ENCODE measurements at places on chromosomes 3 and 15.

GRCh38 chr3:12044860-12045259 is 40.7 kb downstream of the SYN2 start:
- no peak for DNase-seq

DNA sequence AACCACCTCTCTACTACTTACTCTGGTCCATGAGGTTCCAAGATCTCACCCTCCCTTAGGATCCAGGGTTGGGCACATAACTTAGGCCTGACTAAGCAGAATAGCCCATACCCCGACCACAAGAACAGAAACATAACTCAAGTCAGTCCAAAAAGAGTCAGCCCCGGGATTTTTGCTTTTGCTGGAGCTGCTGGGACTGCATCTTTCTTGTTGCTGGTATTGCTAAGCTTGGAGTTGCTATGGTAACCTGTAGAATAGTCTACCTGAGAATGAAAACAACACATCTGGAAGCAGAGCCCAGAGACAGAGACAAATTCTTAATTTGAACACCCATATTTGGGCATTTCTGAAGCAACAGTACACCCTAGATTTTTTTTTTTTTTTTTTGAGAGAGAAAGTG is 6.5 kb downstream of the RUBCN start:
- DNase-seq, result no peak

DNA sequence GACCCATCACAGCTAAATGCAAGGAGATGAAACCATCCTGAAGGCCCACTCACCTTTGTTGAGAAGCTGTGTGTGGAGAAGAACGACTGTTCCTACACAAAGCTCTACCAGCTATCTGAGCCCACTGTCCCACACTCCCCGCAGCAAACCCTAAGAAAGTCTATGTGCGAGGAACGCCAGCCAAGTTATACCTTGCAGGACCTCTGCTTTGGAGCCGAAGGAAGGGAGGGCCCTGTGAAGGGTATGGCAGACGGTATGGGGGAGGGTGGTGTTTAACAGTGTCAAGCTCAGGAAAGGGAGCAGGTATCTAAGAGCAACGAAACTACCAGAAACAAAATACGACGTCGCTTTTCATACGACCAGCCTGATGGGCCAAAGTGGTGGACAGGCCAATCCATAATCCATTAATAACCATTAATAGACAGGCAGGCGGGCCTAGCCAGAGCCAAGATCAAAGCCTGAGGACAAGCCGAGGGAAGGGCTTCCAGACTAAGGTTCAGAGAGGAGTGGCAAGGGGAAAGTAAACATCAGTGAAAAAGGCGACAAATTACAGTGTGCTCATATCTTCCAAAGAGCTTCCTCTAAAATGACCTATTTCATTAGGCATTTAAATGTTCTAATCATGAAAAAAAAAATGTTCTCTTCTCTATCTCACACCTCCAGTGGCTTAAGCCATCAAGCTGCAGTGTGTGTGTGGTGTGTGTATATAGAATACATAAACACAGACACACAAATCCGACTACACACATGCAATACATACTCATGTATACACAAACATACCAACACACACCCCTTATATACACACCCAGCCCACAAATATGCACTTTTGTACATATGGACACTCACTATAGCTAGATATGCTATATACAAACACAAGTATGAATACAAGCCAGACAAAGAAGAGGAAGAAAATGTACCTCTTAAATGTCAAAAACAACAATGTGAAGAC is 43.9 kb downstream of the PTPN23 start:
- DNase-seq, result no peak

DNA sequence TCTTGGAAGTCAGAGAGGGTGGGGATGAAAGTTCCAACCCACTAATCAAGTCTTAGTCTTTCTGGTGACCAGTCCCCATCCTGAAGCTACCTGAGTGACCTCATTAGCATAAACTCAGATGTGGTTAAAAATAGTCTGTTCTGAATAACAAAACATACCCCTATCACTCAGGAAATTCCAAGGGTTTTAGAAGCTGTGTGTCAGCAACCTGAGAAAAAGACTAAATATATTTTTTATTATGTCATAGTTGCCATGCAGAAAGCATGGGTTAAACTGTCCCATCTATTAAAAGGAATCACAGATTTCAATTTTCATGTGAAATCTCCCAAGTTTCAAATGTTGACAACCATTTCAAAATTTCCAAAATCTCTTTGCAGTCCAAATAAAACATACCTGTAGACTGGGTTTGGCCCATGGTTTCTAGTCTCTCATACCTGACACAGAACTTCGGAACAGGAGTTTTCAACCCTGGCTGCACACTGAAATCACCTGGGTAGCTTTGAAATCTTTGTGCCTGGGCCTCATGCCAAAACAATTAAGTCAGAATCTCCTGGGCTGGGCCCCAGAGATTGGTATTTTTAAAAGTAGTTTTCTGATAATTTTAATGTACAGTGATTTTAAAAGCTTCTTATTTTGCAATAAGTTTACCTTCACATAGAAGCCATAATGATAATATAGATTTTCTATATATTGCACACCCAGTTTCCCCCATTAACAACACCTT is 476.3 kb downstream of the RBMS3 start:
- DNase-seq, result no peak

- no peak for DNase-seq
Measured at GRCh38 chr3:99760031-99760430, 57.6 kb upstream of the CMSS1 start.

- no peak for DNase-seq
Measured at GRCh38 chr3:115111632-115112031, 35.5 kb downstream of the ZBTB20 start.

DNA sequence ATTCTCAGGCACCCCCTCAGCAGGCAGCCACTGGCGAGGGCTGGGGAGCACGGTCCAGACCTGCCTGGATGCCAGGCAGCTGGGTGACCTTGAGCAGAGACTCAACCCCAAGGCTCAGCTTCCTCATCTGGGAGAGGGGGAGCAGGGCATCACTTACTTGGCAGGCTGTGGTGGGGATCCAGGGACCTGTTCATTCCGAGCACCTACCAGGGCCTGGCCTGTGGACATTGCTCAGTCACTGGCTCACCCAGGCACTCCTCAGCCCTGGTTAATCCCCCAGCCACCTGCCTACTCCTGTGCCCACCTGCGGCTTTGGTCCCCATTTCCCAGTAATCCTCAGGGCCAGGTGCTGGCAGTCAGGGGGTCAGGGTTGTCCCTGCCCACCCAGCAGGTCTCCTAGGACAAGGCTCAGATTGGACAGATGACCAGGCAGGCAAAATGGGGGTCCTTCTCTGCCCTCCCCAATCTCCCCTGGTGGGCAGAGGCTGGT is 9.3 kb upstream of the RPL29 start:
- no peak for DNase-seq

GRCh38 chr15:53625260-53625659 is 134.2 kb downstream of the WDR72 start:
- DNase-seq, result no peak

DNA sequence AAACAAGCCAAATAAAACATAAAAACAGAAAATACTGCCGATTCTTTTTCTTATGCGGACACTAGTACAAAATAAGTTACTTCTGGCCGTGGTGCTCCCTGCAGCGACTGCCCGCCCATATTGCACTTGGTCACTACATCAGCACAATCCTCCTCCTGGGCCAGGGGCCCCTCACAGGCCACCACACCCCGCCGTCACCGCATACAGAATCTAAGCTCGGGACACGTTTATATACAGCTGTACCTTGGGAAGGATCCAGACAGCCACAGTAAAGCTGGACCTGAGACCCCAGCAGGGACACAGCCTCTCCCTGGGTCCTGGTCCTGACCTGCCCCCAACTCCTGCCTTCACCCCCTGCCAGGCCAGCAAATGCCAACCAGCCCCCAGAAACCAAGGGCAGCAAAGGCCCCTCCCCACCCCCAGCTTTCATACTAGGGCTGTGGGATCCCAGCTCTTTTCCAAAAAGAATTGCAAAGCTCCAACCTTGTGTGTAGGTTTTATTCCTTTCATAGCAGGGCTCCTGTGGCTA is 12.9 kb upstream of the DNAJB8 start:
- no peak for DNase-seq

- no peak for DNase-seq
Measured at GRCh38 chr3:25460751-25461150, 32.7 kb downstream of the RARB start.

DNA sequence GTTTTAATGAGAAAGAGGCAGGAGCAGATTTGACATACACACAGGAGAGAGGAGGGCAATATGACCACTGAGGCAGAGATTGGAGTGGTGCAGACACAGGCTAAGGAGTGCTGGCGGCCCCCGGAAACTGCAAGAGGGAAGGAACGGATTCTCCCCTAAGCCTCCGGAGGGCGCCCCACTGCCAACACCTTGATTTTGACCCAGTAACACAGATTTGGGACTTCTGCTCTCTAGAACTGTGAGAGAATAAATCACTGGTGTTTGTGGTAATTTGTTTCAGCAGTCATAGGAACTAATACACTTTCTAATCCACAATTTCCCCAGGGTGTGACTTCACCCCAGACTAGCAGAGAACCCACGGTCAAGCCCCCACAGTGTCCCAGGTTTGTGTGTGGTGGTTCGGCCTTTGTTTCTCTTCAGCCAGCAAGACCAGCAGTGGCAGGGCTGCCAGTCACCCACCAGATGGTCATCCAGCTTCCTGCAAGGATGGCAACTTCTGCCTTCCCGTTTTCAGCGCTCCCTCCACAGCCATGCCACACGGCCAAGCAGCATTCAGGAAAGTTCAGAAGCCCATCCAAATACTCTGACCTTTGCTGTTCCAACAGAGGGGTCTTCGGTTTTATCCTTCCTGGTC is 23.6 kb upstream of the TSPAN3 start:
- no peak for DNase-seq

DNA sequence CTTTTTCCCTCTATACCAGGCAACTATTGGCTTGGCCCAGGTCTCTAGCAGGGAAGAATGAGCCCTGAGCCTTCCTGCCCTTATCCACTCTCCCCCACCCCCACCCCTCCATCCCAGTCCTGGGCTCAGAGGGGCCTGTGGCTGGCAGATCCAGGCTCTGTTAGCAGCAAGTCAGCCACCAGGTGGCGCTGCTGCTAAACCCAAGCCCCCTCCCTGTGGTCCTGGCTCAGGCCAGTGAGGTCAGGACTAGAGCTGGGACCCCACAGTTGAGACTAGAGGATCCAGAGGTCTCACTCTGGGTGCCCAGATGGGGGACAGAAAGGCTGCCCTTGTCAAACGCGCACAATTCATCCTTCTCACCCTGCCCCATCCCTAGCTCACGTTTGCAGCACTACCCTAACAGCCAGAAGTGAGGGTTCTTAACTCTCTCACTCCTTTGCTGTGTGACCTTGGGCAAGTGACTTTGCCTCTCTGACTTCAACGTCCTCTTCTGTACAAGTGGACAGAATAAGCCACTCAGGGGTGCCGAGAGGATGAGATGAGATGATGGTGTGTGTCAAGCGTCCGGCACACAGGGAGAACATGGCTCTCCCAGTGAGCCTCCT is 46.8 kb upstream of the SLC6A1 start:
- DNase-seq, result peak; percentile 18

GRCh38 chr3:193960487-193961274 is 175.3 kb upstream of the HES1 start:
- no peak for DNase-seq

DNA sequence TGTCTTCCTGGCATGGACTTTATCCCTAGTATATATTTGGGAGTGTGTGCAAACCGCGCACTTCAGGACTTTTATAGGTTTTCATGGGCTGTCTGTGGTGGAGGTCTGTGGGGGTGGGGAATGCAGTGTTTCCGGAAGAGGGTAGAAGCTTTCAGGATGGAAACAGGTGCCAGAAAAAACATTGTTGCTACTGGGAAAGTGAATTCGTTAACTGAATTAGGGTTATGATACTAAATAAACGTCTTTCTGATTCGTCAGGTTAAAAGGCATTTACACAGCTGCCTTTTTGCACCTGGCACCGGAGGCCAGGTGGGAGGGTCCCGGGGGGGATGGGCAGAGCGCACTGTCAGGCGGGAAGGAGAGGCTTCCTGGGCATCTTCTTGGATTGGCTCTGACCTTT is 62.1 kb downstream of the SLCO3A1 start:
- no peak for DNase-seq

GRCh38 chr3:27387625-27388024 is 18.4 kb upstream of the NEK10 start:
- no peak for DNase-seq

- DNase-seq, result no peak
Measured at GRCh38 chr15:48775546-48775945, 35.3 kb downstream of the CEP152 start.

DNA sequence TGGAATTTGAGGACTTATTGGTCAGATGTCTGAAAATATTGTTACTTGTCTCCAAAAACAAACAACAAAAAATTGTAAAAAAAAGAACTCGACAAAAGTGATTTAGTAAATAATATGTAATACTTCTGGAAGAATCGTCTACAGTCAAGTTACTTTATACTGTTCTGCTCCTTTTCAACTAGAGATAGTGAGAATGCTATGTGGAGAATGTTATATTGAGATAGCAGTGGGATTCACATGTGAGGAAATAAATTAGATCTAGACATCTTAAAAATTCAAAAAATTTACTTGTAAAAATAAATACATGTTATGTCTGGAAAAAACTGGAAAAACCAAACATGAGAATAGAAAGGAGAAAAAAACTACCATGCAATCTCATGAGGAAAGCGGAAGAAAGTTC is 64.9 kb downstream of the SGO1 start:
- no peak for DNase-seq

DNA sequence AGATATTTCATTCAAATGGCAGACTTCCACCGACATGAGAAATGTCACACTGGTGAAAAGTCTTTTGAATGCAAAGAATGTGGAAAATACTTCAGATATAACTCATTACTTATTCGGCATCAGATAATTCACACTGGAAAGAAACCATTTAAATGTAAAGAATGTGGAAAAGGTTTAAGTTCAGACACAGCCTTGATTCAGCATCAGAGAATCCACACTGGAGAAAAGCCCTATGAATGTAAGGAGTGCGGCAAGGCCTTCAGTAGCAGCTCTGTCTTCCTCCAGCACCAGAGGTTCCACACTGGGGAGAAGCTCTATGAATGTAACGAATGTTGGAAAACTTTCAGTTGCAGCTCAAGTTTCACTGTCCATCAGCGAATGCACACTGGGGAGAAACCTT is 8.6 kb upstream of the ZNF621 start:
- no peak for DNase-seq

DNA sequence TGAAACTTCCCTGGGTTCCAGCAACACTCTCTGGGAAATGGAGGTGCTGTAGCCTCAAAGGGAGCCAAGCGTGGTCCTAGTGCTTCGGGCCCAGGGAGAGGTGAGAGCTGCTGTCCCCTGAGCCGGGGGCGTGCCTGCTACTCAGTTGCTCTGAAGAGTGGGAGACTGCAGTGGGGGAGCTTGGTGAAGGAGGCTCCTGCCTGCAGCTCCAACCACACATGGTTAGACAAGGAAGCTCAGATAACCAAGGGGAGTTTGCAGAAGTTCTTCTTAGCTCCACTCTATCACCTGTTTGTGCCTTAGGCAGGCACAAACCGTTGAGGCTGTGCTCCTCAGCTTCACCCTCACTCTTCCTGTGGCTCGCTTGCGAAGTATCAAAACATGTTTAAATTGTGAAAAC is 53.6 kb upstream of the TRPM1 start:
- DNase-seq, result no peak

Data from stimulated activated CD4-positive, alpha-beta T cell treated with anti-CD3 and anti-CD28 coated beads, Interleukin-1b, Interleukin-23, amount 100 ng/mL, for 1 hour (primary cell).